ENCODE measurements at places on chromosomes 12 and 14.

DNA sequence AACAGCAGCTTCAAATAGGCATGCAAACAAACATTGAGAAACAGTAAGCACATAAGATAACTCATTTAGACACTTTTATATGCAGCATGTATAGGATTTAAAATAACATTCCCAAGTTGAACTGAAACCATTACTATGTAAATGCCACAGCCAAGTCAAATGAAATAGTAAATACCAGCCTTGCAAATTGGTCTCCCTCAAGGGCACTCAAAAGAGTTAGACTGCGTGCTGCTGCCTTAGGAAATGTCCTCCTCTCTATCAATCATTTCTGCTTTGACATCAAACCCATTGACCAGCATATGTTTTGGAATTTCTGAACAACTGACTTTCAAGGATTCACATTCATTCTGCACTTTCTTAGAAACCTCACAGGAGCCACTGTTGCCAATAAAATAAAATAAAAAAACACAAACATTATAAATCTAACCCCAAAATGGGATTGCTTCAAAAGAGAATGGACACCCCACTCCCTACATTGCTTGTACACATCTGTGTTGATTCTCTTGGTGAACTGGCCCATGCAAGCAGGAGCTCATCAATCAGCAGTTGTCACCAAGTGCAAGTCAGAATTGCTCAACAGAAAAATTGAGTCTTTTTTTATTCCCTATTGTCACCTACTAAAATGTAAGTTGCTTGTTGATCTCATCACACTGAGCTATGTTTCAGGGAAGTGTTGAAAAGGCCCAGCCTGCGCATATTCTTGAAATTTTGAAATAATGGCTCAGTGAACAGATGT, 256.2 kb downstream of the DAD1 start:
- no peak for DNase-seq

DNA sequence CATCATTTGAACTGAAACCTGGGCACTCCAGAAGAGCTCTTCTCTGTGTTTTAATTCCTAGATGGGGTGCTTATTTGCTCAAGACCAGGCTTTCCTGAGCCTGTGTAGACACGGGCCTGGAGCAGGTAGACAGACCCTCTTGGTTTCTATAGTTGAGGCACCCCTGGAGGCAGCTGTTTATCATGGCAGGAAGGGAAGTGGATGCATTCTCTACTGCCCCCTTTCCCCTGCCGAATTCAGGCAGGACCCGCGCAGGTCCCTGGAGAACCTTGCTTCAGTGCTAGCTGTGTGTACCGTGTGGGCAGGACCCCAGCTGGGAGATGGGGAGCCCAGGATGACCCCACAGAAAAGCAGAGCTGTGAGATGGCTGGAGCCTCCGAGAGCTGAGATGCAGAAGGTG, 6.0 kb downstream of the CACNA1C start:
- no peak for DNase-seq

- no peak for DNase-seq
Measured at GRCh38 chr14:35401422-35402265, 2.9 kb downstream of the NFKBIA start.

- DNase-seq, result no peak
Measured at GRCh38 chr14:50085570-50086320, 30.6 kb downstream of the VCPKMT start.

DNA sequence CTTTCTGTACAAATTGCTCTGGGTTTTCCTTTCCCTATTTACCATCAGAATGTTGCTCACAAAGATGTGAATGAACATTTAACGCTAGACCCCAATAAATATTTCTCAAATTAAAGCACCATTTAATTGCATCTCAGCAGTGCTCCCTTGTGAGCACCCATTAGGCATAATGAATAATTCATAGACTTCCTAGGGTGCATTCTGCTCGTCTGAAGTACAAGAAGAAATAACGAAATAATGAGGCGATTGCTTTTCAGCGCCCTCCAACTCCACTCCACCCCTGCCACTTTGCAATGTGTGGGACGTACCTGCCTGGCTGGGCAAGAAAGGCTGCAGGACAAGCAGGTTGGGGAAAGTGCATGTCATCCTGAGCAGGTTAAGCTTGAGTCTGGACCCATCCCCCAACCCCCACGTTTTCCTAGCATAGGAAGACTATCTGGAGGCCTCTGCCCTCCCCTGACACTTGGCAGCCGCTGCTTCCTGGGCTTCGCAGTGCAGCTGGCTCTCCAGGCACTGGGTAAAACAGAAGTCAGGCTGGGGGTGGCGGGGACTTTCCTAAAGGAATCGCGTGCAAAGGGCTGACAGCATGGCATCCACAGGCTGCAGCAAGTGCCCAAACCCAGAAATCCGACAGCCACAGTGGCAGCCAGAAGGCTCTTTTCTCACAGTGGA, 253.7 kb downstream of the DUSP6 start:
- no peak for DNase-seq

GRCh38 chr14:42222924-42223471, 616.3 kb downstream of the LRFN5 start:
- DNase-seq, result no peak

GRCh38 chr12:71626768-71627167, 36.9 kb downstream of the ZFC3H1 start:
- DNase-seq, result no peak

DNA sequence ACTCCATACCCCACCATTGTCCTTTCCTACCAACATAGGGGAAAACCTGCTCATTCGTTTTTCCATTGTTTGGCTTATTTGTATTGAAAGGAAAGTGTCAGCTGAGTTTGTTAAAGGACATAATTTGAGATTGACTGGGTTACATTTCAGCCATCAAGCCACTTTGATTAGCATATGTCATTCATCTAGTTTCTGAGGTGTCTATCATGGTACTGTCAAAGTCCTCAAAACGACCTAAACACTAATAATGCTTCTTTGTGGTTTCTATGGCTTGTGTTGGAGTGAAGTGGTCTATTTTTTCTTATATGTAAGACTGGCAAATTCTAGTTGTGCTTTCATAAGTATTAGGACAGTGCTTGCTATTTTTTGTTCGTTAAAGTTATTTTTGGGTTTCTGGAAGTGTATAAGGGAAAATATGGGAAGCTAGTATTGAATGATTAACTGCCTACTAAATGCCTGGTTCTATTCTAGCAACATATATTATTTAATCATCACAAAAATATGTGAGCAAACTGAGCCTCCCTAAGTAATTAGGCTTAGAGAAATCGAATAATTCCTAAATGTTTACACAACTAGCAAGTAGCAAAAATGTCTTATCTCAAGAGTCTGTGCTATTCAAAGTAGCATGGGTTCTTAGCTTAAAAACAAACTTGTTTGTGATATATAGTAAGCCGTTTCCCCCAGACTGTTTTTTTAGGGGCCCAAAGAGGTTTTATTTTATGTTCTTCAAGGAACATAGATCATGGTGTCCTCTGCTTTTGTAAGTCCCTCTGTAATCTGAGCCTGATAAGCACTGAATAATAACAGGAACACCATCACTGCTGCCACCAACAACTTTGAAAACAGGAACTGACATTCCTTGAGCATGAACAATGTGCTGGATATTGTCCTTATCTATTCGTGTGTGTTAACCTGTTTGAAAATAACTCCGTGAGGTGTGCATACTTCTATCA, 67.1 kb downstream of the DERA start:
- no peak for DNase-seq

GRCh38 chr14:24071836-24072430, 571 bp downstream of the CPNE6 start:
- no peak for DNase-seq

- no peak for DNase-seq
Measured at GRCh38 chr14:103128631-103129300, 5.5 kb downstream of the TNFAIP2 start.

DNA sequence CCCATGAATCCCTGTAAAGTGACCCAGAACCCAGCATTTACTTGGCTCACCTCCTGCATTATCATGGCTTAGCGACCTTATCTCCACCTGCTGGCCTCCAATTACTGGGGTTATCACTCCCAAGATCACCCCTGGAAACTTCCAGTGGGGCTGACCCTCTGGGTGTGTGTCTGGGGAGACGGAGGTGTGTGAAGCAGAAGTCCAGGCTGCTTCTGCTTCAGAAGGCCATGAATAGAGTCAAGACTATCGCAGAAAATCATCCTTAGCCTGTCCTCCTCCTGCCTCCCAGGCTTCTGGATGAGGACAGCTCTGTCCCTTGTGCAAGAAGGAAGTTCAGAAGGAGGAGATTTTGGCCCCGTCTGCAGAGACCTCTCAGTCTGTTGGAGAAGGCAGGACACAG, 408 bp upstream of the KRT72 start:
- DNase-seq, result no peak

DNA sequence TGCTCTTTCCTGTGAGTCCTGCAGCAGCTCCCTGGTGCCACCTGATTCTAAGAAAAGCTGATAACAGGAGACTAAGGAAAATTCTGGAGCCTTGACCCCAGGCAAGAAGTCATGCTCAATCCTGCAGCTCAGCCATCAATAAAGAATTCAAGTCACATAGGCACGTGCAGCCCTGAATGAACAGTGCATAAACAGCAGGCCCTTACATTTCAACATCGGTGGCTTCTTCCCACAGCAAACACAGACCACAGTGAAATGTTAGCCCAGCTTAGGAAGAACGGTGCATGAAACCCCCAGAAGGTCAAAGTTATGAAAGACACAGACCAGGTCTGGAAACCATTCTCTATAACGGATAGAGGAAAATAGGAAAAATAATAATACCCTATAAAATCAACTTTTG, 10.5 kb downstream of the CINP start:
- DNase-seq, result no peak

DNA sequence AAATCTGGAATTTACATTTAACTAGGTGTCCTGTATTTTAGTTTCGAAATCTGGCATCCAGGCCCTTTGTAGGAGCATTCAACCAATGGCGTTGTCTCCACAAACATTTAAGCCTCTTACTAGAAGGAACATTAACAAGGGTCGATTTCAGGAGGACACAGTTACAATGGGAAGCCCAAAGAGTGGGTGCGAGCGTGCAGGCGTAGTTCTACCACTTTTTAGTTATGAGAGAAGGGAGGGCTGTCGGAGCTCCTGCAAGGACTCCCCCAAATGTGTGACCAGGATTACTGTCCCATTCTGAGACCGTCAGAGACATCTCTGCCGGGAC, 365 bp upstream of the ABHD4 start:
- DNase-seq, result no peak

GRCh38 chr14:89542786-89543424, 125.9 kb upstream of the FOXN3 start:
- DNase-seq, result no peak
